ENCODE measurements at places on chromosomes 6 and 20.
A peak's percentile ranks its signal among the peaks of the same experiment; 100 is the strongest.

DNA sequence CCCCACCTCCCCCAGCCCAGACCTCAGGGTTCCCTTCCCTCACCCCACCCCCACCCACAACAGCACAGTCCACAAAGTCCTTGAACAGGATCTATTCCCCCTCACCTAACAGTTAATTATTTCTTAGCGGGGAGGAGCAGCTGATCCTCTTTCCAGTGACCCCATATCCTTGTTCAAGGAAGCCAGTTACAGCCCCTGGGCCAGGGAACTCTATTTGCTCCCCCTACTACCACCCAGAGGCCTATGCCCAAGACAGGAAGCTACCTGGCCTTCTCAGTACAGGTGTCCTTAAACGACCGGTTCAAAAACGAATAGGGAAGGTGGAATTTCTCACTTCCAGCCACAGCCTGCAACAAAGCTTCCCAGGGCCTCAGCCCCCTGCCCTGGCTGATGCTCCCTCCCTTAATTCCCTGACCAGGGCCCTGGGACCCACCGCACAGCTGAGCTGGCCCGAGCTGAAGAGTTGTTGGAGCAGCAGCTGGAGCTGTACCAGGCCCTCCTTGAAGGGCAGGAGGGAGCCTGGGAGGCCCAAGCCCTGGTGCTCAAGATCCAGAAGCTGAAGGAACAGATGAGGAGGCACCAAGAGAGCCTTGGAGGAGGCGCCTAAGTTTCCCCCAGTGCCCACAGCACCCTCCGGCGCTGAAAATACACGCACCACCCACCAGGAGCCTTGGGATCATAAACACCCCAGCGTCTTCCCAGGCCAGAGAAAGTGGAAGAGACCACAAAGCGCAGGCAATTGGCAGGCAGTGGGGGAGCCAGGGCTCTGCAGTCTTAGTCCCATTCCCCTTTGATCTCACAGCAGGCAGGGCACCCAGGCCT lies 778 bp downstream of the MCCD1 start:
- no peak for DNase-seq

DNA sequence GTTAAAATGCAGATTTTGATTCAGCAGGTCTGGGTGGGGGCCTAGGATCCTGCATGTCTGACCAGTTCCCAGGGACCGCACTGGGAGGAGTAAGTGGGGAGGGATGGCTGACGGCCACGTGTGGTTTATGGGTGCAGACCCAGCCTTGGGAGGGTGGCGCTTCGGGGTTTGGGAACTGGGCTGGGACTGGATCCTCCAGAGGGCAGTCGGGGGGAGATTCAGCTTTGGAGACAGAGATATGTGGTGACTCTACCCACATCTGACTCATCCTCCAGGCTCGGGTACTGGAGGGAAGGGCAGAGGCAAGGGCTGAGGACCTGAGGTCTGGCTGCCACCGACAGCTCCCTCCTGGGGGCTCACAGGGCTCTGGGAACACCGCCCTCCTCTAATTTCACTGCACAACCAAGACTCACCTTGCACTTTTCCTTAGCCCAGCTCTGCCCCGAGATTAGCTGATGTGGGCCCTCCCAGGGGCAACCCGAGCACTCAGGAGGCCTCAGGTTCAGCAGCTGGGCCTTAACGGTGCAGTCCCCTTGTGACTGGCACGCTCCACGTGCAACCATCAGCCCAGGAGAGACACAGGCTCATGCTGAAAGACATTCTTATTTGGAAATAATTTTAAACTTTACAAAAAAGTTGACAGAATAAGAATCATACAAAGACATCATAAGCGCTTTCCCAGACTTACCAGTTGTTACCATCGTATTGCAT lies 172.8 kb upstream of the PMEPA1 start:
- peak; percentile 74 for DNase-seq

- DNase-seq = no peak
Observed at GRCh38 chr6:169035385-169036240, 218.0 kb downstream of the THBS2 start.

DNA sequence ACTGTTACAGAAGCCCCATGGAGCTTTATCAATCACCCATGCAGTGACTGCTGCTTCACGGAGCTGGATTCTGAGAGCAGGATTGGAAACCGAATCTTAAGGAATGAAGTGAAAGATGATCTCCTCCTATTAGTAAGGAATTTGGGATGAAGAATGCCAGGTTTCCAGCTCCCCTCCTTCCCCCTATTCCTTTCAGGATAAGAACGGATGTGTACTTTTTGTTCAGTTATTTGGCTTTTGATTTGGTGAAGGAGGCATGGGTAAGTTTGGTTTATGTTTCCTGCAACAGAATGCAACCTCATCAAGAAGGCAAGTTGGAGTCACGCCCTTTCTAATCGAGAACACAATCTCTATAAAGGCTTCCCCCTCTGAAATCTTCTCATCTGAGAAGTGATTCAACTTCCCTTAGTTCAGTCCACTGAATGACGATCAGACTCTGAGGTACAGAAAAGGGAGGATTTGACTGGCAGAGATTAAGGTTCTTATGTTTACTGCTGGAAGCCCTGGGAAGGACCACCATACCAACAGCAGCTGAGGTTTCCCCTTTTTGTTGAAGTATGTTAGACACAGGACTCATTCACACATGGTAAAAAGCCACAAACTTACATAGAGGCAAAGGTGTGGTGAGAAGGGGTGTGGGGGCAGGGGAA lies 5.5 kb downstream of the ELMO2 start:
- no peak for DNase-seq

GRCh38 chr6:170166511-170167122 lies 124.3 kb downstream of the DLL1 start:
- no peak for DNase-seq

GRCh38 chr6:118171852-118172251 lies 264.8 kb downstream of the SLC35F1 start:
- DNase-seq = no peak

DNA sequence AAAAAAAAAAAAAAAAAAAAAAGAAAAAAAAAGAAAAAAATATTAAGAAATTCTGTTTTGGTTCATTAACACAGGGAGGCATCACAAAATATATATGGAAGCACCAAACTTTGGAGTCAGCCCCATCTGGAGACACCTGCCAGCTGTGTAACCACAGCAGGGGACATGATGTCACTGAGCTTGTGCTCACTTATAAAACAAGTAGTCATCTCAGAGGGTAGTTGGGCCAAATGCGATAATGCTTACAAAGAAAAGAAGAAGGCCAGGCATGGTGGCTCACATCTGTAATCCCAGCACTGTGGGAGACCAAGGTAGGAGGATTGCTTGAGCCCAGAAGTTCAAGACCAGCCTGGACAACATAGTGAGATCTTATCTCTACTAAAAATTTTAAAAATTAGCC lies 1.1 kb upstream of the BNIP5 start:
- no peak for DNase-seq

DNA sequence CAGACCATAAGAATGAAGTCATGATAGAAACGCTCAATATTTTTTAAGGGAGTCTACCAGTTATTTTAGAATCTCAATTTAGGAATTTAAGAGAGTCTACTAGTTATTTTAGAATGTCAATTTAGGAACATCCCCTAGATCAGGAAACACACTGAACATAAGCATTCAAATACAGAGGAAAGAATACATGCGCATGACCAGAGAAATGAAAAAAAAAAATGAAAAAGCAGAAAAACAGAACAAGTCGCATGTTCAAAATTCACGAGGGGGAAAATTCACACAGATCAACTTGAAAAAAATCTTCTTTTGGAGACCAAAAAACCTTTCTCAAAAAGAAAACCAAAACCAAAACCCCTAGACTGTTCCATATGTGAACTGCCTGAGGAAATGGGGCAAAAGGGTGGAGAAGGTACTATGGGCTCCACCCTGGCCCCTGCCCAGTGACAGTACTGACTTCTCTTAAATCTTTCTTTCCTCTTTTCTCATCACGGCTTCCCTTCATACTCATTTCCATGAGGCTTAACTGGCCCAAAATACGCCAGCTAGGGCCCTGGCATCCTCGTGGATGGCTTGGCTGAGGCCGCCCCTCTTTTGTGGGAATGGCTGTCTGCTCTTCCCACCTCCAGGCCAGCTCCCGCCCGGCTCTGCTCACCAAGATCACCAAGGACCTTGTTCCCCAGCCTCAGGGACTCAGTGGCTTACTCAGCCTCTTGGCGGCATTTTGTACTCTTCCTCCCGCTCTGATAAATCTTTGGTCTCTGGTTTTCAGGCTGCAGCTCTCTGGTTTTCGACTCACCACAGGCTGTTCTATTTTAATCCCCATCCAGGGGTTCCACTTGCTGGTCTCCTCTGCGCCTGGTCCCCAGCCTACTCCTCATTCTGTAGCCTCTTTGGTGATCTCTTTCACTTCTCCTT lies 11.2 kb downstream of the ZBTB2 start:
- no peak for DNase-seq

DNA sequence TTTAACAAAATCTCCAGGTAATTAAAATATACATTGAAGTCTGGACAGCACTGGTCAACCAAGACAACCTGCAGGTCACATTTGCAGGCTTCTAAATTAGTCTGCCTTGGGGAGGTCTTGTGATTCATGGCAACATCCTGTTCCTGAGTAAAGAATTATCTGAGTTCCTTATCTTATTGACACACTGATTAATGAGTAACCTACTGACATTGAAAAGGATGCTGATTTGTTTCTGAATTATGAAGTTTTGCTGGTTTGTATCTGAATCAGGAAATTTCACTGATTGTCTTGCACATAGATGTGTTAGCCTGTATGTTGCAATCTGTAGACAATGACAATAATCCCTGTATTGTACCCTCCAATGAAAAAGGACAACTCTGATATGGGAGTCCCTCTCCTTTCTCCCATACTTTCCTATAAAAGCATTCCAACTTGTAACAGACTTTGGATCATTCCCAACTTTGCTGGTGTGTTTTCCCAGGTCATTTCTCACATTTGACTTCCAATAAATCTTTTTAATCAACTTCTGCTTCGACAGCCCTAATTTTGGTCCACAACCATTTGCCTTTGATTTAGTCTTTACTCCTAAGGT lies 80.0 kb downstream of the LAMP5 start:
- DNase-seq = no peak

- DNase-seq = no peak
Observed at GRCh38 chr6:21507811-21508210, 85.7 kb upstream of the SOX4 start.

DNA sequence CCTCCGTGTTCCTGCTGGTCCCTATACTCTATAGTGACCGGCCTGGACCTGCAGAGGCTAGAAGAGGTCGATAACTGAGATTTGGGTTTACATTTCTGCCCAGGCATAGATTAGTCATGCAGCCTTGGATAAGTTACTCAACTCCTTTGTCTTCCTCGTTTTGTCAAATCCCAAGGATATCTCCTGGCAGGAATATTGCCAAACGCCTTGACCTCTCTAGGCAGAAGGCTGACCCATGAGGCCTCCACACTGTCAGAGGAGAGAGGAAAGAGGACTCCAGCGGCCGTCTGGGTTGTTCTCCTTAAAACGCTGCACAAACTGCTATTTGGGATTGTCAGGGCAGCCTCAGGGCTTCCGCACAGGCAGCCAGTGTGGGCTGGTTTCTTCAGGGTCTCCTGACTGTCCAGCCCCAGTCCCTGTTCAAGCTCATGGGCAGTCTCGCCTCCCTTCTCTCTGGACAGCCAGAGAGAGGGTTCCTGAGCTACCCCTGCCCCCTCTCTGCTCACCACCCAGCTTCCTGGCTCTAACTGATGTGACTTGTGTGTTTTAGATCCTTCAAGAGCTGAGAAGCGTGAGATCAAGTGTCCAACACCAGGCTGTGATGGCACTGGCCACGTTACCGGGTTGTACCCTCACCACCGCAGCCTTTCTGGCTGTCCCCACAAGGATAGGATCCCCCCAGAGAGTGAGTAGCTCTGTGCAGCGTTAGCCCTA lies 44.7 kb upstream of the PCMTD2 start:
- no peak for DNase-seq

GRCh38 chr20:63504642-63505041 lies 5.8 kb upstream of the EEF1A2 start:
- DNase-seq = no peak

GRCh38 chr20:57089699-57090144 lies 176.7 kb downstream of the BMP7 start:
- peak; percentile 79 for DNase-seq

DNA sequence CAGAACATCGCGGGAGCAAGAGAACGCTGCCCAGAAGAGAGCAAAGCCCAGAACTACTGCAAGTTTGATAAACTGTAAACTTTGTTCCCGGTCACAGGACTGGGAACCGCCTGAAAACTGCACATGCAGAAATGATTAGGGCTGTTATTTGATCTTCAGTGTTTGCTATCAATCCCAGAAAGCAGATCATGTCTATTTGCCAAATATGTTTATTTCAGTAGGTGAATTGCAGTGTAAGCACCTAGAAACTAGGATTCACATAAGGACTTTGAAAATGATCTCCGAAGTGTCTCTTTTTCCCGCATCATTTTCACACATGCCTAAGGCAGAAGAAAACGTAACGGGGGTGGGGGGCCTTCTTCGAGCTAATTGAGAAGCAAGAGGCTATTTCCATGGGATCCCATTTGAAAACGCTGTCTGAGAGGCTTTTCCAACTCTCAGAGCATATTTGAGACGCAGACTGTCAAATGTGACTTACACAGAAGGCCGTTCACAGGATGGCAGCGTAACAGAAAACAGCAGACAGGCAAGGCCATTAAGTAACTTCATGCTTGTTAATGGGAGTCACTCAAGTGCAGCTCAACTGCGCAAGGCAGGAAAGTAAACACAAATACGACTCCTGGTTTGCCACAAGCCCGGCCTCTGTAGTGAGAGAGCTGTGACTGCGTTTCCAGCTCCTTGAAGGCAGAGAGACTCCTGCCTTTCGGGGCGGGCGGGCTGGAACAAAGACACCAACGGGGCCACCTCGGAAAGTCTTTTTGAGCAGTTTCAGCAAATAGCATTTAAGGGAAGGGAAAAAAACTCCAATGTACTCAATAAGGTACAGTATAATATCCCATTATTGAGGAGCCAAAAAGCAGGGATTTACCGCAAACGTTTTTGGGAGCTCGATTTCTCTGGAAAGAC lies 144.7 kb upstream of the ZNF217 start:
- peak; percentile 90 for DNase-seq

DNA sequence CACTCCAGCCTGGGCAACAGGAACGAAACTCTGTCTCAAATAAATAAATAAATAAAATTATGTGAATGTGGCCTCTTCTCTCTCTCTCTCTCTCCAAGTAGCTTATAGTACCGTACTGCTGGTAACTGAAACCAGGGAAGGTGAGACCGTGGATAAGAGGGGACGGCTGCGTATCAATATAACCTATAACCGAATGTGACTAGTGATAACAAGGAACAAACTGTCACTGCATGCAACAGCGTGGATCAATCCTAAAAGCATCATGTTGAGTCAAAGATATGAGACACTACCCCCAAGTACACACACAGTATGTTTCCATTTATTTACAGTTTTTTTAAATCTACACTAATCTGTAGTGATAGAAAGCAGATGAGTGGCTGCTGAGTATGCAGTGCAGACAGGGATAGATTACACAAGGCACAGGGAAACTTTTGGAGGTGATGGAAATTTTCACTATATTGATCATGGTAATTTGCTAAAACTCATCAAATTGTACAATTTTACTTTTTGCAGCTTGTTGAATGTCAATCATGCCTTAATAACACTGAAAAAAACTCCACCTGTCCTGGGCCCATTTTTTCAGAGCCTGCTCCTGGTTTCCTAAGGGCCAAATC lies 121.4 kb upstream of the ARMC2 start:
- DNase-seq = no peak
